Foreskin keratinocyte (primary cell): ENCODE measurements at places on chromosomes 7 and 10. TPM values are rescaled to one million over a fixed set of nuclear protein-coding genes. Genes with fewer than 3 reads are reported as not detected.

The MAGI2 gene
- 0.51 and 0.81 TPM in 2 replicates for total RNA-seq

The DHX32 gene
- total RNA-seq, result 40.0 and 43.1 TPM in 2 replicates

The TRPV6 gene
- total RNA-seq, result 0.07 and 0.24 TPM in 2 replicates

The LRRC17 gene
- 0.27 and 0.46 TPM in 2 replicates for total RNA-seq

The STAMBPL1 gene
- 7.8 and 9.6 TPM in 2 replicates for total RNA-seq

The SPDYE2 gene
- not detected in 2 replicates for total RNA-seq

The SFMBT2 gene
- 1.2 and 1.4 TPM in 2 replicates for total RNA-seq
